ENCODE measurements at places on chromosomes 6 and 20.

DNA sequence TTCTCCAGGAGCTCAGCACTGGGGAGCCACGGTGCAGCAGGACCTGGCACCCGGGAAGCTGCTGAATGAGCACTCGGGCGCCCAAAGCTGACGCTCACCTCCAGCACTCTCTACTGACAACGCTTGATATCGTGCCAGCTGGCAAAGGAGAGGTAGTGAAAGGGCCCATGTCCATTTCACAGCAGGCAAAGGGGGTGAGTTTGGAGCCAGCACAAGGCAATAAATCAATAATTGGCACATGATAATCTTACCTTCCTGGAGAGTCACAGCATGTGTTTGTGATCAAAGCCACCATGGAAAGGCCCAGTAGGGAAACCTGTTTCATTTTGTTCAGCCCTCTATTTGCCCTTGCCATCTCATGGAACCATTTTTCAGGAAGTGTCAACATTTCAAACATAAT, 23.3 kb upstream of the SMIM26 start:
- H3K4me1 ChIP-seq, result peaks cover 9% of the 10 kb centered on the region
- no peak overlapping the region for H3K4me3 ChIP-seq
- no peak overlapping the region for H3K27ac ChIP-seq
- no peak for DNase-seq

DNA sequence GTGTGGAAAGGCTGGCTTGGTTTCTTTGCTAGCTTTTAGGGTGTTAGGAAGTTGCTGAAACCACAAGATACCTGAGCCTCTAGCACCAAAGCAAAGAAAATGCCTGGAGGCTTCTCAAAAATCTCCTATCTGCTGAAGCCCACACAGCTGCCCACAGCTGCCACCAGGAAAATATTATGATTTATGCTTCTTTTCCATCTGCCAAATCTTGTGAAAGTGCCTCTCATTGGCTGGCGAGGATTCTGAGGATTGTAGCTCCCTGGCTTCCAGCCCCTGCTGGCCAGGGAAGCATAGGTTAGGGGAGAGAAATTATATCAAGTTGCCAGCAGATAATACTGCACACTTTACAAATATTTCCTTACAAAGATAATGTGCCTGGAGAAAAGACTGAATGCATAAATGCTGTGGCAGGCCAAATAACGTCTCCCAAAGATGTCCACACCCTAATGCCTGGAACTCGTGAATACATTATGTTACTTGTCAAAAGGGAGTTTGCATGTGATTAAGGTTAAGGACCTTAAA, 98.4 kb downstream of the MRPL14 start:
- H3K36me3 ChIP-seq, result peaks cover 2% of the 10 kb centered on the region
- no peak overlapping the region for H3K27ac ChIP-seq
- DNase-seq, result no peak
- H3K27me3 ChIP-seq, result peaks cover 52% of the 10 kb centered on the region

GRCh38 chr6:106051226-106051625, 34.9 kb upstream of the PRDM1 start:
- peaks cover 18% of the 10 kb centered on the region for H3K4me1 ChIP-seq
- no peak overlapping the region for H3K4me3 ChIP-seq
- no peaks in the 10 kb centered on the region for H3K36me3 ChIP-seq
- DNase-seq, result no peak
- H3K27me3 ChIP-seq, result no peaks in the 10 kb centered on the region
- no peak overlapping the region for H3K27ac ChIP-seq

- H3K4me3 ChIP-seq, result no peak overlapping the region
- H3K27me3 ChIP-seq, result no peaks in the 10 kb centered on the region
- H3K36me3 ChIP-seq, result no peaks in the 10 kb centered on the region
- no peak overlapping the region for H3K27ac ChIP-seq
Measured at GRCh38 chr6:9520417-9521151, 894.3 kb downstream of the TFAP2A start.

GRCh38 chr6:150118627-150119026, 24.2 kb upstream of the PPP1R14C start:
- H3K27me3 ChIP-seq, result peaks cover 24% of the 10 kb centered on the region
- no peak overlapping the region for H3K27ac ChIP-seq
- no peaks in the 10 kb centered on the region for H3K4me1 ChIP-seq
- no peaks in the 10 kb centered on the region for H3K36me3 ChIP-seq

DNA sequence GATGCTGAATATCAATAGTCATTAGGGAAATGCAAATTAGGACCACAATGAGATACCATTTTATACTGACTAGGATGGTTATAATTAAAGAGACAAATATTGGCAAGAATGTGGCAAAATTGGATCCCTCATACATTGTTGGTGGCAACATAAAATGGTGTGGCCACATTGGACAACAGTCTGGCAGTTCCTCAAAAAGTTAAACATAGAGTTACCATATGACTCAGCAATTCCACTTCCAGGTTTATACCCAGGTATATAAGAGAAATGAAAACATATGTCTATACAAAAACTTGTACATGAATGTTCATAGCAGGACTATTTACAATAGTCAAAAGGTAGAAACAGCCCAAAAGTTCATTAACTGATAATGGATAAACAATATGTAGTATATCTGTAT, 2.0 kb upstream of the CRIP3 start:
- no peak for DNase-seq
- H3K27me3 ChIP-seq, result no peaks in the 10 kb centered on the region
- no peaks in the 10 kb centered on the region for H3K36me3 ChIP-seq
- H3K27ac ChIP-seq, result no peak overlapping the region
- no peak overlapping the region for H3K4me3 ChIP-seq

GRCh38 chr6:135397172-135397952, 100.2 kb downstream of the AHI1 start:
- DNase-seq, result no peak
- H3K27me3 ChIP-seq, result no peaks in the 10 kb centered on the region
- H3K4me3 ChIP-seq, result no peak overlapping the region
- no peak overlapping the region for H3K27ac ChIP-seq

- peak; percentile 86 for DNase-seq
- peak within 1 kb of the TSS; percentile 94 for H3K27ac ChIP-seq
- H3K36me3 ChIP-seq, result peaks cover 5% of the 10 kb centered on the region
Measured at GRCh38 chr6:2245103-2245876, at the start of gene GMDS. GMDS (minus strand) TSS chr6:2245605.

DNA sequence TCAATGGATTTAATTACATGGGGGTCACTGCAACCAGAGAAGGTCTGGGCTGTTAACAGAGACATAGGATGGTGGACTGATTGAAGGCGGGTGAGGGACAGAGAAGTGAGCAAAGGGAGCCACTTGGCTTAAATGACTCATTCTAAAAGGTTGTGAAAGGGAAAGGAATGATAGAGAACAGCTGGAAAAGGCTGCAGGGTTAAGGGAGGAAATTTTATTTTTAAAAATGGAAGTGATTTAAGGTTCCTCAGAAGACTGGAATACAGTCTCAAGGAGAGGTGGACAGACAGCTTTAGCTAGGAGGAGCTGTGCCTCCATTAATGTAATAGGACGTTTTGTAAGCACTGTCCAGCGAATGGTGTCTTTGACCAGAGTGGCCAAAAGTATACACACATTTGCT, 46.7 kb downstream of the RGS17 start:
- DNase-seq, result no peak
- H3K27ac ChIP-seq, result no peak overlapping the region
- H3K36me3 ChIP-seq, result no peaks in the 10 kb centered on the region
- H3K4me1 ChIP-seq, result peaks cover 2% of the 10 kb centered on the region
- H3K27me3 ChIP-seq, result peaks cover 36% of the 10 kb centered on the region
- no peak overlapping the region for H3K4me3 ChIP-seq

- no peak overlapping the region for H3K4me3 ChIP-seq
- H3K36me3 ChIP-seq, result peaks cover 19% of the 10 kb centered on the region
- H3K4me1 ChIP-seq, result peaks cover 18% of the 10 kb centered on the region
- DNase-seq, result peak; percentile 60
- H3K27me3 ChIP-seq, result no peaks in the 10 kb centered on the region
Measured at GRCh38 chr20:48635791-48636267, 192.0 kb downstream of the PREX1 start.

DNA sequence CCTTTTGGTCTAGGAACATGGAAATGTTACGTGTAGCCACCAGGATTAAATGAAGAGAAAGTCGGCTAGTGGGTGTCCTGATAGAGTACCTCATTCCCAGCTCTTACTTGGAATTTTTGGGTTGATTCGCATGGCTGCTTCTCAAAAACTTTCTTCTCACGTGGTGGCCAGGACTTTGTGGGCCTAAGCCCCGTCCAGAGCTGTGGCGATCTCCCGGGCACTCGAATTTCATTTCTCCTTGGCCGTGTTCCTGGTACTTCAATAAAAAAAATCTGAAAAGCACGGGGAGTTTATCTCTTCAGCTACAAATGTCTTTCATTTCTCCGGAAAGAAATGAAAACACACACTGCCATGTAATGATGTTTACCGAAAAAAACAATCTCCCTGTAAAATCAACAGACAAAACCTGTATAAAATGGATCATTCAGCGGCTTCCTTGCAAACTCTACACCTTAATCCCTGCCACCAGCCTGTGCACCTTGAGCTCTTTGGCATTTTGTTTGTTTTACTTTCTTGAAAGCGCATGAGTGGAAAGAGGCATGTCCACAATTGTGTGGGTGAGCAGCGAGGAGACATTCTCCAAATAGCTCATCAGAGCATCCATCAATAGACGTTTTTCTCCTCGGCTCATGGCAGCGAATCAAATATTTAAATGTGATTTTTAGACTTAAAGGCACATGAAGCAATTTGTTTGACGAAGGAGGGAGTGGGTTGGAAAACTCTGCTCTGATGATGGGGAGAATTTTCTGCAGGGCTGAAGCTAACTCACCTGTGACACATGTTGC, 173.1 kb downstream of the TFAP2C start:
- H3K4me3 ChIP-seq, result no peak overlapping the region
- H3K4me1 ChIP-seq, result no peaks in the 10 kb centered on the region
- DNase-seq, result no peak
- no peak overlapping the region for H3K27ac ChIP-seq
- no peaks in the 10 kb centered on the region for H3K27me3 ChIP-seq
- no peaks in the 10 kb centered on the region for H3K36me3 ChIP-seq

- H3K4me1 ChIP-seq, result peaks cover 15% of the 10 kb centered on the region
- H3K4me3 ChIP-seq, result no peak overlapping the region
- no peak for DNase-seq
- peaks cover 9% of the 10 kb centered on the region for H3K36me3 ChIP-seq
Measured at GRCh38 chr6:144741659-144742058, 456.5 kb downstream of the UTRN start.

DNA sequence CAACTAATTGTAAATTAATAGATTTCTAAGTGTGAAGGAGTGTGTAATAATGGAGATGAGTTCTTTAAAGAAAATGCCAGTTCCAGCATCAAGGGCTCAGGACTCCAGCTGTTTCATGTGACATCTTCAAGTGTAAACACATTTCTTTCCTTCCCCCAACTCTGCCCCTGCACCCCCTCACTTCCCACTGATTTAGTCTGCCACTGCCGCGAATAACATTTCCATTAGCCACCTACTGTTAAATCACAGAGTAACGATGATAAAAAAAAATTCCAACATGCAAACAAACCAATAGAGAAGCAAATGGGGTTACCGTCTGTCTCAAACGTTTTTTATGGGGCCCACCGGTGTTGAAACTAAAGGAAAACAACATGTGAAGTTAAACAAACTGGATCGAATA, 414.3 kb downstream of the SAMD5 start:
- no peaks in the 10 kb centered on the region for H3K27me3 ChIP-seq
- H3K4me3 ChIP-seq, result no peak overlapping the region
- no peaks in the 10 kb centered on the region for H3K36me3 ChIP-seq
- no peak overlapping the region for H3K27ac ChIP-seq
- H3K4me1 ChIP-seq, result no peaks in the 10 kb centered on the region

GRCh38 chr20:20931024-20931423, 175.1 kb downstream of the LINC00237 start:
- no peaks in the 10 kb centered on the region for H3K36me3 ChIP-seq
- H3K27ac ChIP-seq, result no peak overlapping the region
- no peak for DNase-seq
- H3K4me3 ChIP-seq, result no peak overlapping the region

- H3K27ac ChIP-seq, result peak overlapping the region; percentile 19
- peaks cover 46% of the 10 kb centered on the region for H3K27me3 ChIP-seq
- peak; percentile 8 for DNase-seq
Measured at GRCh38 chr6:117483004-117483644, 650 bp downstream of the DCBLD1 start.

GRCh38 chr6:64220801-64221200, 585.2 kb downstream of the PHF3 start:
- no peak overlapping the region for H3K4me3 ChIP-seq
- no peak for DNase-seq
- no peaks in the 10 kb centered on the region for H3K4me1 ChIP-seq

- H3K4me1 ChIP-seq, result peaks cover 11% of the 10 kb centered on the region
- H3K36me3 ChIP-seq, result no peaks in the 10 kb centered on the region
- no peak overlapping the region for H3K4me3 ChIP-seq
- H3K27ac ChIP-seq, result no peak overlapping the region
Measured at GRCh38 chr6:124982669-124983068, 20.4 kb downstream of the RNF217 start.

DNA sequence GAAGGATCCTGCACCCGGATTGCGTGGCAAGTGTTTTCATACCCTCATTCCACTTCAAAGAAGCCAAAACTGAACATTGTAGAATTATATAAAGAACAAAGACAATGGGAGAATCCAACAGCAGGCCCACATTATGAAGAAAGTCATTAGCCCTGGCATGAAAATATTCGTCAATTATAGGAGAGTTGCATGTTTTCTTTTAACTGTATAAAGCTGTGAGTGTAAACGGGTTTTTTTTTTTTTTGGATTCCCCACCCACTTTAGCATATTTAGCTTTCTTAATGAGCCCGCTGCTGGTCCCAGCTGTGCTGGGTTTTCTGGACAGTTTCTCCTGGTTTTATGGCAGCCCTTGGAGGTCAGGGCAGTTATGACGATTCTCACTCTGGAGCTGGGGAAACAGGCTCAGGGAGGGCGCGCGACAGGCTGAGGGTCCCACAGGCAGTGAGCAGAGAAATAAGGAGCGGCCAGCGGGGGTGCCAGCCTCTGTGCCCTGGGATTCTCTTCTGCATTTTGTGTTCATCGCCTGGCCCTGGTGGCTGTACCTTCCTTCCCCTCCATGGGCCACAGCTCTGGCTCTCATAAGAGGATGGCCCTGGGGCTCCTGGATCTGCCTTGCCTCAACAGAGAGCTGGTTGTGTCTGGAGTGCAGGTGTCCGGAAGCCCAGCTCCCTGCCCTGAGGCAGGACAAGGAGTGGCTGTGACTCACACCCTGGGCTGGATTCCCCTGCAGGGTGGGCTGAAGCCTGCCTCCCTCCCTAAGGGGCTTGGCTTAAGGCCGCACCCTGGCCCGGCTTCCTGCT, 24.1 kb upstream of the SULF2 start:
- no peak for DNase-seq
- H3K27me3 ChIP-seq, result peaks cover 59% of the 10 kb centered on the region
- peaks cover 2% of the 10 kb centered on the region for H3K36me3 ChIP-seq
- H3K27ac ChIP-seq, result no peak overlapping the region

- H3K36me3 ChIP-seq, result peaks cover 2% of the 10 kb centered on the region
- H3K27me3 ChIP-seq, result no peaks in the 10 kb centered on the region
- no peak overlapping the region for H3K4me3 ChIP-seq
- DNase-seq, result no peak
- H3K4me1 ChIP-seq, result peaks cover 14% of the 10 kb centered on the region
Measured at GRCh38 chr20:60066438-60066823, 108.2 kb downstream of the CDH26 start.
